ENCODE measurements at places on chromosomes 6 and 20.

GRCh38 chr20:57618764-57619050, 1.5 kb downstream of the ZBP1 start:
- no peak for DNase-seq

- DNase-seq = no peak
Observed at GRCh38 chr6:34517966-34518365, 38.2 kb downstream of the SPDEF start.

DNA sequence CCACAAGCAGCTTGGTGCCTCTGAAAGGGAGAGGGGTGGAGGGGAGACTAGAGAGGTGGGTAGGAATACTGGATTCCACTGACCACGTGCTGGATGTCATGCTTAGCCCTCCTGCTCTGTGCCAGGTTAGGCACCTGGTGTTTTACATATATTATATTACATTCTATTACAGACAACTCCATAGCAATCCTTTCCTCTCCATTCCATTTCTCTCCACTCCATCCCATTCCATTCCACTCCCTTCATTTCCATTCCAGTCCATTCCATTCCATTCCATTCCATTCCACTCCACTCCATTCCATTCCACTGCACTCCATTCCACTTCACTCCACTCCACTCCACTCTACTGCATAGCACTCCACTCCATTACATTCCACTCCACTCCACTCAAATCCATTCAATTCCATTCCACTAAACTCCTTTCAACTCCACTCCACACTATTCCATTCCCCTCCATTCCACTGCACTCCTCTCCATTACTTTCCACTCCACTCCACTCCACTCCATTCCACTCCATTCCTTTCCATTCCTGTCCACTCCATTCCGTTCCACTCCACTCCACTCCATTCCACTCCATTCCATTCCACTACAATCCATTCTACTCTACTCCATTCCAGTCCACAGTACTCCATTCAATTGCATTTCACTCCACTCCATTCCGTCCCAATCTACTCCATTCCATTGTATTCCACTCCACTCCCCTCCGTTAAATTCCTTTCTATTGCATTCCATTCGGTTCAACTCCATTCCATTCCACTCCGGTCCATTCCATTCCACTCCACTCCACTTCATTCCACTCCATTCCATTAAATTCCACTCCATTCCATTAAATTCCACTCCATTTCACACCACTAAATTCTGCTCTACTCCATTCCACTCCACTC, 27.2 kb upstream of the DEFB125 start:
- DNase-seq = no peak

GRCh38 chr20:15711177-15711576, 862.1 kb downstream of the KIF16B start:
- DNase-seq = no peak

GRCh38 chr20:5397393-5397792, 80.6 kb upstream of the PROKR2 start:
- DNase-seq = no peak

DNA sequence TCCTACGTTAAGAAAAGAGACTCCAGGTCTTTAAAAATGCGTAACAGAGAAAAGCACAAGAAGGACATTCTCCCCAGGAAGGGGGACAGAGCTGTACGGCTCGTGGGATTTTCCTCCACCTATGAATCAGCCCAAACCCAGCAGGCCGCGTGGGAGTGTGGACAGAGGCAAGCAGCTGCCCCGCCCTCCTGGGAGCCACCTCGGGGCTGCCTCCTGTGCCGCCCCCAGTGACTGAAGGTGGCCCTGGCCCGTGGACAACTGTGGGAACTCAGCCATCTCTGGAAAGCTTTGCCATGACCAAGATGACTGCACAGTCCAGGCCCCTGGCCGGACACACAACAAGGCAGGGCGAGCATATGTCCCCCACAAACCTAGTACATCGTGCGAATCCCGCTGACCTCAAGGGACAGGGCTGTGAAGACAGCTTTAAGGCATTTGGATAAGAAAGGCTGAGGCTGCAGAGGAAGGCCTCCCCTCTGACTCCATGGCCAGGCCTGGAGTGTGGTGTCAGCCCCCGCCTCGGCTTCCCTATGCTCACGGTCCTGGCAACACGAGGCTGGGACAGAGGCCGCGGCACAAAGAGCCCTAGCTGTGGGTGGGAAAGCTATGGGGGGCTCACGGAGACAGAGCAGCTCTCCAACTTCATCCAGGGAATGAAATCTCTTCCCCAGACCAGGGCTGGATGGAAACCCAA, 26.9 kb downstream of the PXDC1 start:
- no peak for DNase-seq

- no peak for DNase-seq
Observed at GRCh38 chr20:48129345-48129942, 344.2 kb upstream of the SULF2 start.

GRCh38 chr6:66838764-66839163, 1131.7 kb upstream of the EYS start:
- no peak for DNase-seq

GRCh38 chr6:154909821-154910220, 85.3 kb upstream of the TIAM2 start:
- DNase-seq = no peak

- DNase-seq = no peak
Observed at GRCh38 chr6:5979650-5980420, 26.9 kb downstream of the NRN1 start.

GRCh38 chr20:50848341-50848808, 53.5 kb downstream of the BCAS4 start:
- no peak for DNase-seq

- no peak for DNase-seq
Observed at GRCh38 chr20:1130058-1130694, 11.8 kb downstream of the PSMF1 start.

DNA sequence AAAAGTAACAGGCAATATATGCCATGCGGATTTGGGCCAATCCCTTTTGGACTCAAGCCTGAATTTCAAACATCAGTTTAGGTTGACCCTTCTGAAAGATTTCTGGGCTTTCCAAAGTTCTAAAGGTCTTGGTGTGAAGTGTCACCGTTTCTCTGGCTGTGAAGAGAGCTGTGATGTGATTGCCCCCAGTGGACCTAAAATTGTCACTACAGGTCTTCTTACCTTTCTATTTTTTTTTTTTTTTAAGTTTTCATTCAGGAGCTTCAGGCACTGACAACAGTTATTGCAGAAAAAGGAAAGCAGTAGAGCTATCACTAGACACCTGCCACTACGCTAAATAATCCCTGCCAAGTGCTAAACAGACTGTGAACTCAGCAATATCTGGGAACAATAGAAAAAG, 75.7 kb upstream of the OPRM1 start:
- no peak for DNase-seq

DNA sequence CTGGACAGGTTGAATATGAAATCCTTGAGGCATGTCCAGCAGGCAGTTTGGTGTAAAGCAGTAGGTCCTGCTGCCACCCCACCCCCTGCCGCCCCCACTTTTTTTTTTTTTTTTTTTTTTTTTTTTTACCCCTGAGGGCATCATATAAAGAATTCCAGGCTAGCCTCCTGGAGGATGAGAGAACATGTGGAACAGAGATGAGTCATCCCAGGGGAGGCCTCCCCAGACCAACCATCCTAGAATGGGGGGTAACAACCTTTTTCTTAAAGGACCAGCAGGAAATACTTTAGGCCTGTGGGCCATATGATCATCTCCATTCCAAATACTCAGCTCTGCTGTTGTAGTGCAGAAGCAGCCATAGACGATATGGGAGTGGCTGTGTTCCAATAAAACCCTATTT, 170.9 kb downstream of the GJA10 start:
- no peak for DNase-seq

DNA sequence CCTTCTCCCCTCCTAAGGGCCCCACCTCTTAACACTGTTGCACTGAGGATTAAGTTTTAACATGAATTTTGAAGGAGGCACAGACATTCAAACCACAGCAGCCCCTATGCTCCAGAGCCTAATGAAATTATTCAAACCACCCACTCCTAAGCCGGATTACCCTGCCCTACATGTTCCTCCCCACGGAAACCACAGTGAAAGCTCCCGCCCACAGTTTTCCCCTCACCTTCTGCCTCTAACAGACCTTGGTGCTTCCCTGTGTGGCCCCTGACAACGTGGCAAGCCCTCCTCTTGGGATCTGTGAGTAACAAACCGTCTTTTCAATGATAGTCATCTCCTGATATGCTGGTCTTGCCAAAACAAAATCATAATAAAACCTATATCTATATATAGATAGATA, 74.8 kb downstream of the RIN2 start:
- peak; percentile 38 for DNase-seq

DNA sequence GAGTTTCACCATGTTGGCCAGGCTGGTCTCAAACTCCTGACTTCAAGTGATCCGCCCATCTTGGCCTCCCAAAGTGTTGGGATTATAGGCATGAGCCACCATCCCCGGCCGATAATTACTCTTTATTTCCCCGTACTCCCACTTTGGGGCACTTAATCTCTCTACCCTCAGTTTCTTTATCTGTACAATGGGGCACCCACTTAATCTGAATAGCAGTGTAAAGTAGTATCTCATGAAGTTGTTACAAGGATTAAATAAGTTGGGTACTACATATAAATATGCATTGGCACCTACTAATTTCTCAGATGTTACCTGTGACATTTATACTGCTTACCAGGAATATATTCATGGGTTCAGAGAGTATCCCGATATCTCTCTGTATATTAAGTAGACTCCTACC, 15.2 kb downstream of the GINM1 start:
- no peak for DNase-seq

- no peak for DNase-seq
Observed at GRCh38 chr6:56864171-56864616, 90.7 kb upstream of the BEND6 start.

DNA sequence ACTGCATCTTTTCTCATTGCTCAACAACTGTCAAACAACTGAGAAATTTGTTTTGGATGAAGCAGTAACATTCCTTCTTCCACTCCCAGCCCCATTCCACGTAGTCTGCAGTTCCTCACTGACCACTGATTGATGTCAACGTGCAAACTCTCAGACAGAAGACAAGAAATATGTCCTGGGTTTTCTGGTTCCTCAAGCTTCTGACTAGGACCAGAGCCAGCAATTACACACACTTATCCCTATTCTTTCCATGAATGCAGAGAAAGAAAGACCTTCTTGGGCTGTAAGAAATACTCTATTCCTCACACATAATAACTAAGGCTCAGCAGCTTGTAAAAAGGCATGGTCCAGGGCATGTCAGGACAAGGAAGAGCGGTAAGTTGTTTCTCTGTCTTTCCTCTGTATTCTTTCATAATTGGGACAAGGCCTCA, 790.1 kb upstream of the SLC35B3 start:
- DNase-seq = no peak

GRCh38 chr6:147528511-147529145, 20.1 kb downstream of the SAMD5 start:
- no peak for DNase-seq

DNA sequence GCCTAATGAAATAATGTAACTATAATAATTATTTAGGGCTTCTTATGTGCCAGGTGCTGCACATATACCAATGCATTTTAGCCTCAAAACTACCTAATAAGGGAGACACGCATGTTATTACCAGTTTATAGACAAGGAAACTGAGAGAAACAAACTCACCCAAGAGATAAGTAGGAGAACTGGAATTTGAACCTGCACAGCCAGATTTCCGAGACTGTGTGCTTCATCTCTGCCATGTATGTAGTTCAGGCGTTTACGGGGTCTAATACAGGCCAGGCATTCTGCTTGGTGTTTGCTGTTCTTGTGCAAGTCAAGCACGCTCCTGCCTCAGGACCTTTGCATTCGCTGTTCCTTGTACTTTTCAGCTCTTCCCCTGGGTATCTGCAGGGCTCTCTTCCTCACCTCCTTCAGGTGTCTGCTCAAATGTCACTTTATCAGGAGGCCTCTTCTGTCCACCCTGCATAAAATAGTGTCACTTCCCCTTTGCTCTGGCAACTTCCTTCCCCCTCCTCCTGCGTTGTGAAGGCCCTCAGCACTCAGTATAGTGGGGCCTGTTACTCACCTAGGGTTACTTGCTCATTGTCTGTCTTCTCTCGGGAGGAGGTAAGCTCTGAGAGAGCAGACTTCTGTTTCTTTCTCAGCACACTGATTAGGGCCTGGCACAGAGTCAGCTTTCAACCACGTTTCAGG, 6.1 kb upstream of the NSFL1C start:
- DNase-seq = no peak

DNA sequence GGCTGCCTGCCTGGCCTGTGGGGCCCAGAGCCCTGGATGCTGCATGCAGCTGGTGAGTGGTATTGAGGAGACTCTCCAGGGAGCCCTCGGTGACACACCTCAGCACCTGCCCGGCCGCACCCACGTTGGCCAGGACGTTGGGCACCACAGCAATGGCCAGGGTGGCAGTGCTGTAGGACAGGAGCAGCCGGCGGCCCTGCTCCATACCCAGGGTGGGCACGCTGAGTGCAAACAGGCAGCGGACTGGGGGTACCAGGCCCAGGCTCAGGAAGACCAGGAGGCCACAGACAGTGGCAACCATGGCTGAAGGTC, 4.7 kb downstream of the OCSTAMP start:
- no peak for DNase-seq

DNA sequence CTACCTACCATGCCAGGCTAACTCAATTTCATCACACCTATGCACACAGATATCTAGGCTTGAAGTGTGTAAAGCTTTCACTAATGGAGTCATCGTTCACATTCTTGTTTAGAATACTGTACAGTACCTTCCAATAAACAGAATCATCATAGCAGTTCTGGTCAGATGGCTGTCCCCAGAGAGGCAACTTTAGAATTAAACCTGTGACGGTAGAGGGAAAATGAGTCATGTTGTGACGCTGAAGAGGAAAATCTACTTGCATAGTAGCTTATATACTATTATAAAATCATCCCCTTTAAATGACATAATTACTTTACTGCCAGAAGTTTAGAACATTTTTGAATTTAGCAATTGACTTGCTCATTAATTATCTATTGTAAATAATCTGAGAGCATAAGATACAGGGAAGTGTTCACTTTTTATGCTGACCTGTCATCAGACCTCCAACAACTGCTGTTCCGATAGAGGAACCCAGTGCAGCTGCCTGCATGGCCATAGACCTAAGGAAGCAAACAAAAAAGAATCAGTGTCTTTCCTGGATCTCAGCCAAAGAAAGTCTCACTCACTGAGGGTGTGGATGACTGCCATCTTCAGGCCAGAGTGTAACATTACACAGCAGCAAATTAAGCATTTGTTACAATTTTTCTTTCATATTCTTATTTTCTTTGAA, 29.8 kb downstream of the RHAG start:
- DNase-seq = no peak

- DNase-seq = no peak
Observed at GRCh38 chr6:39561536-39562266, 163.5 kb downstream of the KIF6 start.

DNA sequence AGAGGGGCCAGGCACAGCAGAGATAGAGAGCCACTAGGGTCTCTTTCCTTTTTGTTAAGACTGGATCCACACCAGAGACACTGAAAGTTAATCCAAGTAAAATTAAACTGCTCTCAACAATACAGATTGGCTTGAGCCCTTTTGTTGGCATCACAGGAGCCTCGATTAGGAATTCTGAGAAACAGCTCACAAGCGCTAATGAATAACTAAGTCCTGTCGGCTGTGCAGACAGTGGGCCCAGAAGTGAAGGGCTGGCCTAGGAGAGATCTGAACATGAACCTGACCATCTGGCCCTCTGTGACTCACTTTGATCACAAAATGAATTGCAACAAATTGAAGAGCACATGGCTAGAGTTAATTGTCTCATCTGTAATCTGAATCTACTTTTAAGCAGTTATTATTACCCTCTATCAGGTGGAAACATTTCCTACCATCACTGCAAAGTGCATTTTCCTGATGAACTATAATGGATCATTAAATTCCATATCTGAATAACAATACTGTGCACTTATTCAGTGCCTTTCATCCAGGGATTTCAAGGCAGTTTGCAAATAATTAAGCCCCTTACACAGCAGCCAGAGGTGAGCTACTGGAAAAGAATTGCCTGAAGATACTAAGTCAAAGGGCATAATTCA, 3.2 kb downstream of the BACH2 start:
- DNase-seq = no peak

GRCh38 chr6:36227379-36228228, 31.1 kb downstream of the BRPF3 start:
- DNase-seq = no peak

All from stimulated activated CD4-positive, alpha-beta T cell treated with anti-CD3 and anti-CD28 coated beads, Interleukin-2, amount 100 ng/mL, for 24 hours (primary cell).